ENCODE measurements at places on chromosomes 13 and 19. TPM values are rescaled to one million over a fixed set of nuclear protein-coding genes. Genes with fewer than 3 reads are reported as not detected.
A peak's percentile ranks its signal among the peaks of the same experiment; 100 is the strongest.

C19orf44 gene
- total RNA-seq = 8.9 TPM

FBXL3 gene
- total RNA-seq = 18.5 TPM

UBE2L5 gene
- not detected for total RNA-seq

ZNF540 gene
- 0.27 TPM for total RNA-seq

- no peak for DNase-seq
Measured at GRCh38 chr13:110297766-110298504, 9.0 kb downstream of the COL4A1 start.

- DNase-seq = no peak
Measured at GRCh38 chr13:114077099-114077932, 55.1 kb downstream of the RASA3 start.

GRCh38 chr13:114119196-114119595 is 13.2 kb downstream of the RASA3 start:
- no peak for DNase-seq

DNA sequence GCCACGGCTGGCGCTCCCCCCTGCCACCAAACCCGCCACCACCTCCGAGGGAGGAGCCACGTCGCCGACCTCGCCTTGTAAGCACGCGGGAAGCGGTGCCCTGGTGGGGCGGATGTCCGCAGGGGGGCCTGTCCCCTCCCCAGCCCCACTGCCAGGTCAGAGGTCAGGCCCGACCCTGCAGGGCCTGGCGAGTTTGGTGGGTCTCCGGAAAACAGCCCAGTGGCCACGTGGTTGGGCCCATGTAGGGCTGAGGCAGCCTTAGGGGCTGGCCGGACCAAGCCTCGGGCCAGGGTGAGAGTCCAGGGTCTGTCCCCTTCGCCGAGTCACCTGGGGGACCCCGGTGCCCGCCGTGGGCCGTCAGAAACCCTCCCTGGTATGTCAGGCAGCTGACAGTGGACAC is 26.5 kb downstream of the SMIM24 start:
- DNase-seq = no peak

DNA sequence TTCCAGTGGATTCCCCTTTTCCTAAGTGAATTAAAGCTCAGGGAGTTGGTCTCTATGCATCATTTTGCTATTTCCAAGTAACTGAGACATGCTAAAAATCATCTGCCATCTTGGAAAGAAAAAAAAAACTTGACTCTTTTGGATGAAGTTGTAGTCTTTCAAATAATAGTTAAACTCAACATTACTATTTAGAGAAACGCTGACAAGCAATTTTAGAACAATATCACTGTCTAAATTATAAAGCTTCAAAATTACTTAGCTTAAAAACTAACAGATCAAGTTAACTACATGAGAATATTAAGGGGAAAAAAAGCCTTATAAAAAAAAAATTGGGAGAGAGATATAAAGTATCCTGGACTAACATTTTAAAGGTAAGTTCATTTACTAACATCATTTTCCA is 68.5 kb downstream of the STOML3 start:
- DNase-seq = no peak

GRCh38 chr19:46890423-46891170 is 29.8 kb downstream of the ARHGAP35 start:
- DNase-seq = peak; percentile 49

DNA sequence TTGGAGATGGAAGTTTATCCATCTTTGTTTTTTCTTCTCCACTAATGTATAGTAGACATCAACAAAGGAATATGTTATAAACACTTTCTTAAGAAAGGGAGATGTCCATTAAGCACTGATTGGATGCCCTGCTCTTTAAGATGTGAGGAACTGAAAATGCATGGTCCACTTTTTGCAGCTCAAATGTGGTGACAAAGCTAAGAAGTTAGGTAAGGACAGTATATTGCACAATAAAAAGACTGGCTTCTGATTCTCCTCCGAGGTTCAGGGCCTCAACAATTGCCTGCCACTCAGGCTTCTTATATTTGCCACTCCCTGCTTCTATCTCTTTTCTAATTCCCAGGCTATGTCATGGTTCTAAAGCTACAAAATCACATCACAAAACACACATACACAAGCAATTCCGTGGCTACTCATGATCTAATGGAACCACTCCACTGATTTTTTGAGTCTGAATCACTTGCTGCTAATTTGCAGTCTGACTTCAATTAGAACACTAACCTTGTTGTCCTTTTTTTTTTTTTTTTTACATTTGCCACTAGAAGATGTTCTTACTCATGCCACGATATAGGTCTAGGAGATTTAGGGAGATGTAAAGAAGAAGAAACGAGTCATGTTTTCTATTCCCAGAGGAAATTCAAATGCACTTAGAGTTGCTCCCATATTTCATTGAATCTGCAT is 29.6 kb upstream of the TNFSF11 start:
- no peak for DNase-seq
